ENCODE measurements at places on chromosomes 7 and 10.

GRCh38 chr7:80105701-80106408 is 28.8 kb upstream of the GNAI1 start:
- no peak for DNase-seq

DNA sequence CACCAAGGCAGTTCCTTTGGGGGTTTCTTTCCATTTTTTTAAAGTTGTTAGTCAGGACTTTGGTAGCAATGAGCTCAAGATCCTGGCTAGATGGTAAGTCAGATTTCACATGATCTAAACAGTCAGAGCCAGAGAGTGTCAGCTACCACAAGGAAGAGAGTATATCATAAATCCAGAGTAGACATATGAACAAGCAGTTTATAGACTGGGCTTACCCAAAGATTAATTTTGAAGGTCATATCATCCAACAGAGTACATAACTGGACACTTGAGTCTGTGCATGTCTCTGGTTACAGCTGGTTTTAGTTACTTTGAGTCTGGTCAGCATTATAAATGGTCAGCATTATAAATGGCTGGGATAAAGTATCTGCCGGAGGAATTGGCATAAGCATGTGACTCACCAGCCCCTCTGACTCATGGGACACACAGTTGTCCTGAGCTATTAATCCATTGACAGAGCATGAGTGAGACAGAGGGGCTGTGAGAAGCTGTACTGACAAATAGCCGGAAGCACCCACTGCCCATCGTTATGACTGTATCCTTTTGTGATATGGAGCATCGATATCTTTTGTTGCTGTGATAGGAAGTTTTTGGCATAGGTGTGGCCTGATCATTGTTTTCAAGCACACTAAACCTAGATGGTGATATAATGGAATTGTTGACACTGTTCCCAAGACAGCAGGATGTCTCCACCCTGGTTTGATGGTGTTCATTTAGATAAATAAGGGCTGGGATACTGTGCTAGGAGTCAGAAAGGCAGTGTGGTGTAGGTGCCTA is 19.3 kb downstream of the PPP1R3C start:
- peak; percentile 19 for DNase-seq

GRCh38 chr10:36473122-36473521 is 652.3 kb upstream of the ANKRD30A start:
- no peak for DNase-seq

- no peak for DNase-seq
These were observed 110.5 kb downstream of the HECTD2 start for GRCh38 chr10:91520661-91521060.

DNA sequence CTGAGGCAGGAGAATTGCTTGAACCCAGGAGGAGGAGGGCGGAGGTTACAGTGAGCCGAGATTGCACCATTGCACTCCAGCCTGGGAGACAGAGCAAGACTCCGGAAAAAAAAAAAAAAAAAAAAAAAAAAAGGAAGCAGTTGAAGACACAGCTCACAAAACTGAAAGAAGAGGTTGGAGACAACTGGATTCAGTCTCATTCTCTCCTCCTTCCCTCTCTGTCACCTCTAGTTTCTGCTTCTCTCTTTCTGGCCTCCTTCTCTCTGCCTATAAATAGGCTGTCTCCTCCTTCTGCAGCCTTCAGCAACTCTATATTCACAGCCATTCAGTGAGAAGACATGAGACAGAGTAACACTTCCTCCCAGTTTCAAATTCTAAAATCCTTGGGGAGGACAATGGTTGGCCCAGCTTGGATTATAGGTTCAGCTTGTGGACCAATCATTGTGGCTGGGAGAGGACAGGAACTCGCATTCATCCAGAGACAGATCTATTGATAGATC is 125.6 kb upstream of the HABP2 start:
- no peak for DNase-seq

- no peak for DNase-seq
These were observed 22.9 kb downstream of the HIP1 start for GRCh38 chr7:75715864-75716263.

Measured in eye (tissue), 1 donor.